Fibroblast of lung (primary cell): ENCODE measurements at places on chromosomes 12 and 14. TPM values are rescaled to one million over a fixed set of nuclear protein-coding genes. Genes with fewer than 3 reads are reported as not detected.

C1QL4 gene
- polyA plus RNA-seq: 0.10 TPM in 1 of 2 replicates, not detected in the other

CIT gene
- polyA plus RNA-seq: 6.8 and 26.4 TPM in 2 replicates

OR4K13 gene
- polyA plus RNA-seq: not detected in 2 replicates

DNAI7 gene
- polyA plus RNA-seq: 0.14 and 0.23 TPM in 2 replicates

- no peak overlapping the region for H3K27ac ChIP-seq
- DNase-seq: no peak
- no peaks in the 10 kb centered on the region for H3K36me3 ChIP-seq
- H3K27me3 ChIP-seq: no peaks in the 10 kb centered on the region
- peaks cover 6% of the 10 kb centered on the region for H3K4me1 ChIP-seq
Measured at GRCh38 chr12:94299846-94300245, 151.5 kb downstream of the PLXNC1 start.

CAMKK2 gene
- 23.1 and 26.4 TPM in 2 replicates for polyA plus RNA-seq

DNA sequence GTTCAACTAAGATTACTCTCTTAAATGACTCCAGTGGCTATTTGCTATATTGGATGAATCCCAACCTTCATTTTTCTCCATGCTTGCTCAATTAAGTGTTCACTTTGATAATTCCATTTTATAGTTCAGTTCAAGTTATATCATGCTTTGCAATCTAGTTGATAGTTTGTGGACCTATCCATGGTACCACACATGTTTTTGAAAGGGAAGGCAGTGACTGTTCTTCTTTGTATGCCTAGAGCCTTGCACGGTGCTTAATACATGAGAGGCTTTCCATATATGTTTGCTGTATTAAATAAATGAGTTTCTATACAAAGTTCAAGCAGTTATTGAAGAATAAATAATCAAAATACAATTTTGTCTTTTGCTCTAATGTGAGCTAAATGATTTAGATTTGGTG, 391.3 kb downstream of the NELL2 start:
- no peak overlapping the region for H3K27ac ChIP-seq
- H3K4me1 ChIP-seq: no peaks in the 10 kb centered on the region
- no peak for DNase-seq
- no peak overlapping the region for H3K4me3 ChIP-seq
- H3K27me3 ChIP-seq: no peaks in the 10 kb centered on the region
- no peaks in the 10 kb centered on the region for H3K36me3 ChIP-seq

DNA sequence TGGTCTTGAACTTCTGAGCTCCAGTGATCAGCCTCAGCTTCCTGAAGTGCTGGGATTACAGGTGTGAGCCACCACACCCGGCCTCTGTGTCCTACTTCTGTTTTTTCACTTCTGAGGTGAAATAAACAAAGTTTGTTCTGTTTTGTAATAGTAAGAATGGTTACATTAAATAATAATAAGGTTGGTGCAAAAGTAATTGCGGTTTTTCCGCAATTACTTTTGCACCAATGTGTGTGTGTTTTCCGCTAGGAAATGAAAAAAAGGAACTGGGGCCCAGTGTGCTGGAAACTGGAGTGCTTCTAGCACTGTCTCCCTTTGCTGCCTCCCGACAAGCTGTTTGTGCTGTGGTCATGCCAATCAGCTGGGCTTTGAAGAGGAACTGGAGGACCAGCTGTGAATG, 140.9 kb downstream of the NTS start:
- H3K4me3 ChIP-seq: no peak overlapping the region
- no peak overlapping the region for H3K27ac ChIP-seq
- no peaks in the 10 kb centered on the region for H3K27me3 ChIP-seq
- DNase-seq: no peak

DNA sequence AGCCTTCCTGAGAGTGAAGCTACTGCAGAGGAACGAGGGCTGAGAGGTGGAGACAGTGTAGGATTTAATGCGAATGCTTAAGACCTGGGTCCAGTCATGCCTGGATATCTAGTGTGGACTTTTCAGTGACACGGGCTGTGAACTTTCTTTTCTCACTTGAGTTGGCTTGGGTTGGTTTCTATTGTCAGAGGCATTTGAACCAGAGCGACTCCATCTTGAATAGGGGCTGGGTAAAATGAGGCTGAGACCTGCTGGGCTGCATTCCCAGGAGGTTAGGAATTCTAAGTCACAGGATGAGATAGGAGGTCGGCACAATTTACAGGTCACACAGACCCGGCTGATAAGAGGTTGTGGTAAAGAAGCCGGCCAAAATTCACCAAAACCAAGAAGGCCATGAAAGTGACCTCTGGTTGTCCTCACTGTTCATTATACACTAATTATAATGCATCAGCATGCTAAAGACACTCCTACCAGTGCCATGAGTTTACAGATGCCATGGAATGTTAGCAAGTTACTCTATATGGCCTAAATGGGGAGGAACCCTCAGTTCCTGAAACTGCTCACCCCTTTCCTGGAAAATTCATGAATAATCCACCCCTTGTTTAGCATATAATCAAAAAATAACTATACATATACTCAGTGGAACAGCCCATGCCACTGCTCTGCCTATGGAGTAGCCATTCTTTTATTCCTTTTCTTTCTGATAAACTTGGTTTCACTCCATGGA, 34.2 kb upstream of the TMCC3 start:
- no peak overlapping the region for H3K27ac ChIP-seq
- no peak overlapping the region for H3K4me3 ChIP-seq
- no peak for DNase-seq
- H3K4me1 ChIP-seq: no peaks in the 10 kb centered on the region

GRCh38 chr14:37890095-37890494, 294.7 kb downstream of the TTC6 start:
- no peaks in the 10 kb centered on the region for H3K4me1 ChIP-seq
- no peaks in the 10 kb centered on the region for H3K36me3 ChIP-seq
- H3K27me3 ChIP-seq: no peaks in the 10 kb centered on the region
- no peak overlapping the region for H3K4me3 ChIP-seq
- no peak overlapping the region for H3K27ac ChIP-seq
